ENCODE measurements at places on chromosomes 11 and 22. TPM values are rescaled to one million over a fixed set of nuclear protein-coding genes. Genes with fewer than 3 reads are reported as not detected.
A peak's percentile ranks its signal among the peaks of the same experiment; 100 is the strongest.

DNA sequence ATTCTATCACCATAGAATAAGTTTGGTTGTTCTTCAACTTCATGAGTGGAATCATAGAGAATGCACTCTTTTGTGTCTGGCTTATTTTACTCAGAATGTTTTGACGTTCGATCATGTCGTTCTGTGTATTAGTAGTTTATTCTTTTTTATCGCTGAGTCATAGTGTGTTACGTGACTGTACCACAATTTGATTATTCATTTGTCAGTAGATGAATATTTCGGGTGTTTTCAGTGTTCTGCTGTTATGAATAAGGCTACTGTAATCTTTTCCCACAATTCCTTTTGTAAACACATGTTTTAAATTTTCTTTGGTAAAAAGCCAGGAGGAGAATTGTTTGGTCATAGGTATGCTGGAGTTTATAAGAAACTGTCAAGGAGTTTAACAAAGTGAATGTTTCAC lies 279.9 kb upstream of the B3GAT1 start:
- DNase-seq, result no peak

- no peak for DNase-seq
Measured at GRCh38 chr11:34509336-34509876, 4.2 kb downstream of the ELF5 start.

- no peak for DNase-seq
Measured at GRCh38 chr22:34334893-34335292, 414.6 kb upstream of the LARGE1 start.

DNA sequence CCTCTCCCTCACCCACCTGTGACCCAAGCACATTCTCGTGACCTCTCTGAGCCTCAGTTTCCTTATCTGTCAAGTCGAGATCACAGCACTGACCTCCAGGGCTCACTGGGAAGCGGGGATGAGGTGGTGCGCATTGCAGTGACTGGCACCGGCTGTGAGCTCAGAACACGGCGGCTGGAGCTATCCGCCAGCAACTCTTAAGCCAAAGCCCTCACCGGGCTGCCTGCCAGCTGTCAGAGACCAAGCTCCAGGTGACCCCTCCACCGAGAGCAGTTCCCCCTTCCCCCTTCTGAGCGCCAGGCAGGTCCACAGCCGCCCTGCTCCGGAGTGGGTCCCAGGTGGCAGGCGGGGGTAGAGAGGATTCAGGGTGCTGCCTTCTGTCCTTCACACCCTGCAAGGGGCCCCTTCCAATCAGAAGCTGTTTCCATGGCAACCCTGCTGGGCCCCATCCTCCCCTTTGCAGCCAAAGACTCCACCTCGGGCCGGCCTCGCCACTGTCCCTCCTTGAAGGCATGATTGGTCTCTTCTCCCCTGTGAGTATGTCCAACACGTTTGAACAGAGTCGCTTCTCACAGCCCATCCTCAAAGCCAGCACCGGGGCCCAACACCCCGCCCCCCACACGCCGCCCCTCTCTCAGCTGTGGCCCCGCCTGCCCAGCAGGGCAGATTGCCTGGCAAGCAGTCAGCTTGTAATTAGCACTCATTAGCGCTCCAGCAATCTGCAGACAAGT lies 98.7 kb downstream of the WNT7B start:
- DNase-seq, result no peak

GRCh38 chr22:46350121-46350520 lies 14.6 kb downstream of the TRMU start:
- no peak for DNase-seq

GRCh38 chr11:19467904-19468303 lies 227.2 kb upstream of the E2F8 start:
- no peak for DNase-seq

- no peak for DNase-seq
Measured at GRCh38 chr11:19766810-19767209, 54.2 kb downstream of the NAV2 start.

DNA sequence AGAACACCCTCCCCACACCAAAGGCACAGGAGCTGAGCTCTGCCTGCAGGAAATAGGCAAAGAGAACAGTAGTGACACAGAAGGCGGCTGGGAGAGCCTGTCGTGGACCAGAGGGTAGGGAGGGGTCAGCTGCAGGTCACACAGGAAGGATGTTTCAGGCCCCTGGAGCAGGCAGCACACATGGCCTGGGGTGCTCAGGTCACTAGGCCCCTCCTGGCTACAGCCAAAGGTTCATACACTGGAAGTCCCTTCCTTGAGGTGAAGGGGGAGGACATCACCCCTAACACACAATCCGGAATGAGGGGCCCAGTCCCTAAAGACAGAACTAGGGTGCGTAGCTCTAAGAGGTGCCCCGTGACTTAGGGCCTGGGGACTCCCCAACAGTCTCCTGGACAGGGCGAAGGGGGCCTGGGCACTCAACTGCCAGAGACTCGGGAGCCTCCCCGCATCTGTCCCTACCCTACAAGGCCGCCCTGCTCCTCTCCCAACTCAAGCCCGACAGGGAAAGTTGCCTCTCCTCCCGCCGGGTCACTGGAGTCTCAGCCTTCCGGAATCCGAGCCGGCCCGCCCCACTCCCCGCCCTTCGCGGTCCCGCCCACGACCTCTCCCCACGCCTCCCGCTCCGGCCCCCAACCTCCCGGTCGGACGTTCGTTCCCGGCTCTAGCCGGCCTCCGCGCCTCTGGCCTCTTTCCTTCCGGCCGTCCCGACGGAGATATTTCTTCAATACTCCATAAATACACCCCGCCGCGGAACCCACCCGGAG lies at the start of gene CYB5R2:
TSS of gene CYB5R2 (minus strand) at position 541 of the 764 bp plus-strand sequence. CDS start 675 bp downstream, outside the sequence.
- peak; percentile 16 for DNase-seq

- DNase-seq, result peak; percentile 34
Measured at GRCh38 chr11:45332276-45332934, 46.3 kb upstream of the SYT13 start.

- peak; percentile 60 for DNase-seq
Measured at GRCh38 chr11:66579017-66579606, 10.7 kb upstream of the CTSF start.

- no peak for DNase-seq
Measured at GRCh38 chr11:2267851-2268728, 2.3 kb downstream of the ASCL2 start.

- DNase-seq, result no peak
Measured at GRCh38 chr11:69213316-69213715, 57.6 kb downstream of the SMIM38 start.

GRCh38 chr11:74839446-74839845 lies 90.8 kb downstream of the RNF169 start:
- DNase-seq, result no peak

DNA sequence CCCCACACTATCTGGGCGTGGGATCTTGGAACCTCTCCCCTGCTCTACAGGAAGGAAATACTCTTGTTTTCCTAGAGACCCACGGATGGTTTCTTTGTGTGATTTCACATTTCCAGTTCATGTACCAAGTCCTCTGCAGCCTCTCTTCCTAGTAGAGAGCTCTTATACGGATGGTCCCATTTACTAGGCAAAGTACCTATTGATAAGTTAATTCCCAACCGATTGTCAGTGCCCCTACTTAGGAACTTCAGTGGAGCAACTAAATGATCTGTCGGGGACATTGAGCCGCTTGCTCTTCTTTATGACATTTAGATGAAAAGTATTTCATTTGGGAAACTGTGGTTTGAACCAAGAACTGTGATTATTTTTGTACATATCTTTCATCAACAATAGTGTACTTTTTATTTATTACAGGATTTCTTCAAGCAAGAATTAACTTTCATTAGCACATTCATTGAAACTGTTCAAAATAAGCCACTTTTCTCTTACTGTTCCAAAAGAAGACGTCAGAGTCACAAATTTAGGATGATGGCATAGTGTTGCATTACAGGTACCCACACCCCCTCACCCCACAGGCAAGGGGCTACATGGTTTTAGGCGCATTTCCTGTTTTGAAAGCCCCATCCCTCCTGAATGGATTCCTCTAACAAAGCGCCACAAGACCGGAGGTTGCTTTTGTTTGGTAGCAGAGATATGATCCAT lies 34.2 kb downstream of the ELMOD1 start:
- no peak for DNase-seq

GRCh38 chr11:30364139-30364836 lies 41.4 kb downstream of the ARL14EP start:
- no peak for DNase-seq

DNA sequence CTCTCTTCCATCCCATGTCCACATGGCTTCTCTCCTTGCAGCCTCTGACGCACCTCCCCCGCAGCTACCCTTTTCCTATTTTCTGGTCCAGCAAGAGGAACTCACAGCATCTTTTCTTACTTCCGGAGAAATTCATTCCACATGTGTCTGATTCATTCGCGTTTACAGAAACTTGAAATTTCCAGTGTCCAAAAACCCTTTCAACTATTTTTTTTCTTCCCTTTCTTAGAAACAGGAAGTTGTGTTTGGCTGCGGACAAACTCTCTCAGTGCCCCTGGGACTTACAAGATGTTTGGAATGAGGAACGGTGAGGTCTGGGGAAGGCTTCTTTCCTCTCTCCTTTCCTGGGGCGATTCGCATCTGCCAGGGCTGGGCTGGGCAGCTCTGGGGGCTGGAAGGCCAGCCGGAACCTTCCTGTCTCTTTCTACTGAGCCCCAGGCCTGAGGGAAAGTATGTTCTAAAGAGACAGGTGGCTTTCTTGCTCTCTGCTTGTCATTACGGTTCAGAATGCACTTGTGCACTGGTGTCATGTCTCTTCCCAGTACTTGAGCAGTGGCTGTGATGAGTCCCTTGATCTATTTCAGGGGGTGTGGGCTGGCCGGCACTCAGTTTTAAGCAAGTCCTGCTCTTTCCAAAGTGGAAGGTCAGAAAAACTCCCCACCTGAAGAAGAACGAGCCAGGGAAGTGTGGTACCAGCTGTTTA lies 27.5 kb downstream of the ADAMTS8 start:
- DNase-seq, result no peak

GRCh38 chr11:111714522-111714921 lies 51.7 kb downstream of the PPP2R1B start:
- DNase-seq, result no peak

DNA sequence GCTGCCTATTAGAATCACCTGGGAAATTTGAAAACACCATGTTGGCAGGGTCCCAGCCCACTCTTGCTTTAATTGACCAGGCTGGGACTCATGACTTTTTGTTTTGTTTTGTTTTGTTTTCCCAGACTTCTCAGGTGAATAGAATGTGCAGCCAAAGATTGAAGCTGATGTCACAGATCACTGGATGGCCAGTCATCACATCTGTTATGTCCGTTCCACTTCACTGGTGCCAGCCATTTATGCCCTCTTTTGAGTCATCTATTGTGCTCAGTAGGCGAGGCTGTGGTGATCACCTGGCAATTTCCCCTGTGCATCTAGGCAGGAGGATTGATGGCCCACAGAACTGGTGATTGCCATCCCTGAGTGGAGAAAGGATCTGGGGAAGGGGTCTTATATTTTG lies 297.3 kb downstream of the INSC start:
- no peak for DNase-seq

DNA sequence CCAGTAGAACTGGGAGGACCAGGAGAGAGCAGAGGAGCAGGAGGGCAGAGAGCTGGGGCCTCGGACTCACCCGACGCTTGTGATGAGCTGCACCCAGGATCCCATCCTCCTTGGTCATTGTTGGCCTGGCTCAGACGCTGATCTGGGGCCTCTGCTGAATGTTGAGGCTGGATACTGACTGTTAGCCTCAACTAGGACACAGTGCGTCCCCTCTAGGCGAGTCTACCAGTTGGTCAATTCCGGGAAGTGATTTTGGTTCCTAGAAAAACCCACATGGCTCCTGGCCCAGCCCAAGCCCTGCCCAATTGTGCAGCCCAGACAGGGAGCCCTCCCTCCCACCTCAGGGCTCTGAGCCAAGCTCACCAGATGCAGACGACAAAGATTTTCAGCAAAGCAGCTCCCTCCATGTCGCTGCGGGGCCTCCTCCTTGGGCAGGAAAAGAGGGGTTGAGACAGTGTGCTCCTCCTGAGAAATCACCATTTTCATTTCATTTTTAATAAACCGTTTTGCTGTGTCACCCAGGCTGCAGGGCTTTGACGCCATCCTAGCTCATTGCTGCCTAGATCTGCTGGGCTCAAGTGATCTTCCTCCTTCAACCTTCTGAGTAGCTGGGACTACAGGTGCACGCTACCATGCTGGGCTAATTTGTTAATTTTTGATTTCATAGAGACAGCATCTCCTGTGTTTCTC lies at the start of gene APOL4:
TSS of gene APOL4 (minus strand) at position 180 of the 690 bp plus-strand sequence. CDS start at position 105, 75 bp downstream.
- no peak for DNase-seq

- DNase-seq, result no peak
Measured at GRCh38 chr11:113521737-113522517, 46.7 kb upstream of the DRD2 start.

CHRDL2 gene
- total RNA-seq, result not detected

C11orf87 gene
- total RNA-seq, result not detected

TPBGL gene
- 0.78 TPM for total RNA-seq

PLEKHB1 gene
- total RNA-seq, result 34.6 TPM

ELFN2 gene
- 0.20 TPM for total RNA-seq

CBLIF gene
- total RNA-seq, result not detected

KRTAP5-11 gene
- not detected for total RNA-seq

PHF21B gene
- not detected for total RNA-seq

APOBEC3F gene
- total RNA-seq, result 6.5 TPM

CSRP3 gene
- not detected for total RNA-seq

CD3E gene
- 515 TPM for total RNA-seq

NECTIN1 gene
- 3.4 TPM for total RNA-seq

TMPRSS5 gene
- 1.6 TPM for total RNA-seq

Measured in CD4-positive, alpha-beta T cell (primary cell).